Right cardiac atrium (tissue), 5 donors: ENCODE measurements at places on chromosomes 11 and 22. TPM values are rescaled to one million over a fixed set of nuclear protein-coding genes. Genes with fewer than 3 reads are reported as not detected.

GRCh38 chr11:125483592-125483991 is 12.5 kb downstream of the FEZ1 start:
- DNase-seq = no peak

- DNase-seq = no peak
These were observed 11.2 kb upstream of the DGKZ start for GRCh38 chr11:46335890-46336562.

Gene HTR3B
- total RNA-seq = not detected

- no peak for DNase-seq
These were observed 7.6 kb downstream of the OR56A1 start for GRCh38 chr11:6022956-6023355.

Gene FREY1
- total RNA-seq = not detected

Gene CLDN5
- total RNA-seq = 12.2 TPM

- DNase-seq = peak; percentile 54
These were observed 22.0 kb upstream of the MYRF start for GRCh38 chr11:61730240-61730994.

GRCh38 chr11:121886005-121886734 is 229.8 kb downstream of the BLID start:
- peak; percentile 46 for DNase-seq

DNA sequence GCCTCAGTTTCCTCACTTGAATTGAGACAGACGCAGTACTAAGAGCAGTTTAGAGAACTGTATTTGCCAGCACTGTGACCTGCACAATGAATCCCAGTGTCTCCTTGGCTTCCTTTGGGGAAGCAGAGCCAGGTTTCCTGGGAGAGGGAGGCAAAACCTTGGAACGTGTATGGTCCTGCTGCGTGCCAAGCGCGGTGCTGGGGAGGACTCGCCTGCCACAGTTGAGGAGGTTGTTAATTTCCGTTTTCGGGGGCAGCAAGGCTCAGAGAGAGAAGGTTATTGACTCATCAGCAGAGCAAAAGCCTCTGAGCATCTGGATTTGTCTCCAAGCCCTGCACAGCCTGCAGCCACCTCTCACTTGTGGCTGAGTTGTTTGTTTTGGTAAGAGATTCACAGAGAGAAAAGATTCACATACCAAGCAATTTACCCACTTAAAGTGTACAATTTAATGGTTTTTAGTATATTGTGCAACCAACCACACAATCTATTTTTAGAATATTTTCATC is 10.8 kb downstream of the SYT12 start:
- DNase-seq = no peak

Gene GDPD4
- total RNA-seq = not detected

- no peak for DNase-seq
These were observed 1.2 kb downstream of the OR6X1 start for GRCh38 chr11:123753110-123753509.

DNA sequence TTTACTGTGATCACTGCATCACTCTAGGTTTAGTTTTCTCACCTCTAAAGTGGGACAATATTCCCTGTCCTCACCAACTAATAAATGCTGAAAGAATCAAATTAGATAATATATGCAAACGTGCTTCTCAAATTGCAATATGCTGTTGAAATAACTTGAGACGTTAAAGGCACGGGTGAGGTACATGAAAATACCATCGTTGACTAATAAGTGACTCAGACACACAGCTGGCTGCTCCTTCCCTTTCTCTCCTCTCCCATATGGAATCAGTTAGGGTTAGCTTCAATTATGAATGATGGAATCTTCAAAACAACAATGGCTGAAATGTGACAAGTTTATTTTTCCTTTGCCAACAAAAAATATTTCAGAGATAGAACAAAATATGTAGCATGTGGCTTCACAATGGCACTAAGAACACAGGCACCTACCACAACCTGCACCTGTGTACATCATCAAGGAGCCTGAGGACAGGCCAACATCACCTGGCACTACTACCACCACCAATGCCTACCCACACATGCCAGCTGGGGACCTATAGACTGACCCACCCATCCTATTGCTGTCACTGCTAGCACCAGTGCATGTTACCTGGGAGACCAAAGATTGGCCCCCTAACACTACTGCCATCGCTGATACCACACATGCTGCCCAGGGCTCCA is 13.7 kb downstream of the GDPD4 start:
- no peak for DNase-seq

Gene B4GALNT4
- 1.0 TPM for total RNA-seq

DNA sequence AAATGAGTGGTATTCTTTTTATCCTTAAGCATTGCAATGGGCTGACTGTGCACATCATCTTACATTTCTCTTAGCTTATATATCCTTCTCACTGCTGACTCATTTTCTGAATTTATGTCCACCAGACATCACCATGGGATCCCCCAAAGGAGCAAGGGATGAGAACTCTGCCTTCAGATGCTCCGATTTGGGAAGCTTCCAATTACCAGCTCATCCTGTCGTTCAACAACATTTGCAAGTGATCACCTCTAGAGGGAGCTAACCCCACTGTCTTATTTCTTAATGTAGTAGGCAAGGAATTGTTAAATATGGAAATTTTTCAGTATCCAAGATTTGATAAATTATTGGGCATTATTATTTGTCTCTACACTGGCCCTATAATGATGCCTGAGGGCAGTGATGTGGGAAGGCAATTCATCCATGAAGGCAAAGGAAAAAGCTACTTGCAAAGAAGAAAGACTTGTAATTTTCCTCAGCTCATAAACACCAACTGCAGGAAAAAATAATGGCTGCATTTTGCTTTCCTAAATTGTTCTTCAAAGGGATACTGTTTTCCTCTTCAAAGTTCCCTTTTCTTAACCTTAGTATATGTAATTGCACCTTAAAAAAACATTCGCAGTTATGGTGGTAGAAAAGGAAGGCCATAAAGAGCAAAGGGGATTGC is 102.4 kb upstream of the FSHB start:
- DNase-seq = no peak

- no peak for DNase-seq
These were observed 63.6 kb downstream of the CD82 start for GRCh38 chr11:44628730-44629700.

DNA sequence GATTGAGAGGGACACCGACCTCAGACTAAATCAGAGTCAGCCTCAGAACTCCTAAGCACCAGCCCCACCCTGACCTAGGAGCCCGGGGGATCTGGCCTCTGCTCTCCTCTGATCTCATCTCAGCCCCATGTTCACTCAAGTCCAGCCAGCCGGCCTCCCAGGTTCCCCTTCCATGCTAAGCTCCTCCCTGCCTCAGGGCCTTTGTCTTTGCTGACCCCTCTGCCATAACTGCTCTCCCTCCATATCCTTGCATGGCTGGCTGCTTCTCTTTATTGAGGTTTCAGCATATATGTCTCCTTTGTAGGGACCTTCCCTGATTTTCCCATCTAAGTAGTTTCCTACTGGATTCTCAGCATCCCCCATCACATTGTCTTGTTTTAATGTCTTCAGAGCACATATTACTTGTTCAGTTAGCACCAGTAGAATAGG is 780 bp upstream of the SLC15A3 start:
- DNase-seq = peak; percentile 74

Gene TM7SF2
- 45.7 TPM for total RNA-seq

DNA sequence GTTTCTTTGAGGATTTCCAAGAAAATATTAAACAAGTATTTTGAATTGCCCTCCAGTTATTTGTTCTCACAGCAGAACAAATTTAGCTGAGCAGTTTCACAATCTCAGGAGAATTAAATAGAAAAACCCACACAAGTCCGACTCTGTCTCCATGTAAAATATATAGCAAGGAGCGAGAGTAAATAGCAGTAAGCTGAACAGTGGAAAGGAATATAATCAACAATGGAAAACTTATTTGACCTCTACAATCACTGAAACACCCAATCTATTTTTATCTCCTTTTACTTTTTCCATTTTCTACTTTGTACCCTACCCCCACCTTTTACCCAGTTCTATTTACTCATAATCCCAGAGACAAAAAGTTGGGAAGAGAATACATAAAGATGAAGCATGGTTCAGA is 34.4 kb downstream of the NARS2 start:
- DNase-seq = no peak

DNA sequence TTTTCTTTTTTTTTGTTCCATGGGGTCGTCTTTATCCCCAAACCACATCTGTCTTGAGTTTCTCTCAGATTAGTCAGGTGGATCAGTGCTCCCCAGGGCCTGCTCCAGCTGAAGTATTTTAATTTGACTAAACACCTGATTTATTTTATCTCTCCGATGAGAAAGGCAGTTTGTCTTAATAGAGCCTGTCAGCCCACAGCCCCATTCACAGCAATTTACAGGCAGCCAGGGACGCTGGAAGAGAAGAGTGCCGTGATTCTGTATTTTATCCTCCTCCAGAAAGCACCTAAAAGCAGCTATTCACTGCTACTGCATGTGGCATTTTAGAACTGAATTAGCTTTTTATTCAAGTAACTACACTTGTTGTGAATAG is 164.5 kb downstream of the SOX6 start:
- no peak for DNase-seq

GRCh38 chr11:58762284-58763119 is 30.8 kb upstream of the GLYAT start:
- DNase-seq = no peak

GRCh38 chr22:38127869-38128268 is 17.4 kb upstream of the BAIAP2L2 start:
- DNase-seq = no peak

Gene HOATZ
- total RNA-seq = not detected

DNA sequence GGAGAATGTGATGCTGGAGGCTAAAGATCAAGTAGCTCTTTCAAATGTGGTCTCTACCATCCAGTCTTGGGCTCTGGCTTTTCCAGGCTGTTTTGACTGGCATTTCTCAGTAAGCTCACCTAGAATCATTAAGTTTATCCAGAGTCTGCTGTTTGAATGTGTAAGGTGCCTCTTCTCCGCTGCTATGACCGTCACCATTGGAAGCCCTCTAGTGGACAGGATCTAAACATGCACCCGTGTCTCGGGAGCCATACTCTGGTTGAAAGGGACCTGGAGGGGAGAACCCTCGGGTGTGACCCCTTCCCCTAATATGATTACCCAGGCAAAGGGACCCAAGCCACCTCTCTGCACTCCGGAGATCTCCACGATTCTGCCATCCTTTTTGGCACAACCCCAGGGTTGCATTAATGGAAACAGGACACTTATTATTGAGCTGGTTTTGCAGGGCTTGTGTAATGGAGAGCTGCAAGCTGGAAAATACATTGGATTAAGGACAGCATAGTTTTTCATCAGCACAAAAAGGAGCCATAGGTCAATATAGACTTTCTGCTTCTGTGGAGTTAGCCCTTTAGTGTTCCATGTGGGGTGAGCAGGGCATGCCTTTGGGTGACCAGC is 191.0 kb upstream of the LARGE1 start:
- peak; percentile 43 for DNase-seq

GRCh38 chr11:71206186-71206585 is 46.2 kb downstream of the SHANK2 start:
- no peak for DNase-seq

DNA sequence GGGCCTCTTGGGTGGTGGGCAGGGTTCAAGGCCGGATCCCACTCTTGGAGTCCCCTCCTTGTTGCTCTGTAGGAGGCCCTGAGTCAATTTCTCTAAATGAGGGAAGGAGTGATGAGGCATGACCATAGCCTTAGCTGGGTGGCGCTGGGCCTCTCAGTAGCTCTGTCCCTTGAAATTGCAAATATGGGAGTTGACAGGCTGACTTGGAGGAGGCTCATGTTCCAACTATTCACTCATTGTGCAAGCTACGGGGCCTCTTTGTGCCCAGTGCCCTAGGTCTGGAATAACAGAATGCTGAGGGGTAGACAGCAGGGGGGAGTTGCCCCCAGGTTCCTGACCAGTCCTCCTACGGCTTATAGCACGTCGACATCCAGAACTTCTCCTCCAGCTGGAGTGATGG is 8.0 kb downstream of the SELENOM start:
- no peak for DNase-seq

DNA sequence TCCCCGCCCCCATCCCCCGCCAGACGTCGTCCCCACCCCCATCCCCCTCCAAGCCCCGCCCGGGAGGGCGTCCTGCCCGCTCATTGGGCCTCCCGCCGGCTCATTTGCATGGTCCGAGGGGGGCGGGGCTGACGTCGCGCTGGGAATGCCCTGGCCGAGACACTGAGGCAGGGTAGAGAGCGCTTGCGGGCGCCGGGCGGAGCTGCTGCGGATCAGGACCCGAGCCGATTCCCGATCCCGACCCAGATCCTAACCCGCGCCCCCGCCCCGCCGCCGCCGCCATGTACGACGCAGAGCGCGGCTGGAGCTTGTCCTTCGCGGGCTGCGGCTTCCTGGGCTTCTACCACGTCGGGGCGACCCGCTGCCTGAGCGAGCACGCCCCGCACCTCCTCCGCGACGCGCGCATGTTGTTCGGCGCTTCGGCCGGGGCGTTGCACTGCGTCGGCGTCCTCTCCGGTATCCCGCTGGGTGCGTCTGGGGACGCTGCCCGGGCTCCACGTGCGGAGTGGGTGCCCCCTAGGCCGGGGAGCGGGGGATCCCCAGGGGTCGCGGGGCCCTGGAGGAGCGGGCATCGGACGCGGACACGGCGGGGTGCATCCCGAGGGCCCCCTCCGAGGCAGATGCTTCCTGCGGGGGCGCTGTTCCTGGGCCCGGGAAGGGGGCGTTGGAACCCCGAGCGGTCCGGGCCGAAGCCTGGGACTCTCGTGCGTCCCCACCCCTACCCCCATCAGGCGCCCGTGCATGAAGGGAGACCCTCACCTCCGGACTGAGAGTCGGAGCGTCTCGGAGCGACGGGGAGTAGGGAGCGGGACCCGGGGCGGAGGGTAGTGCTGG is at the start of gene PNPLA3:
PNPLA3 (plus strand) TSS at position 175 of the 834 bp plus-strand sequence; CDS start at position 282, 107 bp downstream.
- DNase-seq = peak; percentile 96

Gene IGLL5
- total RNA-seq = 0.65 TPM

GRCh38 chr11:111531687-111532364 is 8.7 kb upstream of the LAYN start:
- no peak for DNase-seq

- DNase-seq = peak; percentile 72
These were observed 36.5 kb downstream of the TOM1 start for GRCh38 chr22:35335936-35336781.

DNA sequence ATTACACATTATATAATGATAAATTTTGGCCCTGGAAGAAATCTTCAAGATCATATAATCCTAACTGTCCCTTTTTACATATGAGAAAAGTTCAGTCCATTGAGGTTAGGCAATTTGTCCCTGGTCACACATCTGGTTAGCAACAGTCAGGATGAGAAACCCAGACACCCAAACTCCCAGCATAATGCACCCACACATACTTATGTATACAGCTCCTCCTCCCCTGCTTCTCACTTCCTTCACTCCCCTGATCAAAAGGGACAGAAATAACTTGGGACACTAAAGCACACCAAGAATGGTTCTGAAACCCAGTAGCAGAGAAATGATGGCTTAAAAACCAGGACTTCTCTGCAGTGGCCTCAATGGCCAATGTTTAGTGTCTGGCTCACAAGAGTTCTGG is 11.1 kb downstream of the NUMA1 start:
- no peak for DNase-seq
